ENCODE measurements at places on chromosomes 5 and 9.

- DNase-seq: no peak
Measured at GRCh38 chr9:134550584-134550983, 91.0 kb upstream of the COL5A1 start.

DNA sequence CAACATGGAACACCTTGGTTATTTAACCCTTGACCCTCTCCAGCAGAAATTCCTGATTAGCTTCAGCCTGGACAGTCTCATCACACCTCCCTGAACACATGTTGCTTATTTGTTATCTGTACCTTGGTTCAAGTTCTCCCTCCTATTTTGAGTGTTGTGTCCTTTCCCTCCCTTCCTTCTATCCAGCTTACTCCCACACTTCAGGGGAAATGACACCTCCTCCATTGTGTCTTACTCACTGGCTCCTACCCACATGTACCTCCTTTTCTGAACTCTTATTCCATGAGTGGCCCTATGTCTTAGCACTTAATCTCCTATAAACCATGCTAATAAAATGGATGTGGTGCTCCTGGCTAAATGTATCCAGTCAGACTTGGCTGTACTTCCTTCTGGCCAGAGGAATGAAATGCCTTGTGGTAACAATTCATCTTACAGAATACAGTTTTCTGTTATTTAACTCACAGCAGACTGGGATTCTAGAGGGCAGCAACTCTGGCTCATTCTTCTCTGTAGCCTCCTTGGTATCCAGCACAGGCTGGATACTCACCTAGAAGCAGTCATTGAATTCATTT is 11.2 kb downstream of the LIX1 start:
- DNase-seq: no peak

DNA sequence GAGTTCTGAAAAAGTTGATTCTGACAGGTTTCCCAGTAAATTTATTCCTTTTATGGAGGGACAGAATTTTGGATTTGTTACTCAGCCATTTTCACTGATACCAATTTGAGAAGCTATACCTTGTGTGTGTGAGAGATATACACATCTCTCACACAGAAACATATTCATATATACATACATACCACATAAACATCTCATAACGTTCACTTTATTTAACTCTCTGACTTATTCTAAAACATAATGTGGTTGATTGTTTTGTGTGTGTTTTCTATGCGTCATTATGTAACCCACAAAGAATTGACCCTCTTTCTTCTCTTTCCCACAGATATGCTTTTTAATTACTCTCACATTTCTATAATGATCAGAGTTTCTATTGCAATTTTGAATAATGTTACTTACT is 570.8 kb upstream of the TLE4 start:
- DNase-seq: no peak

- no peak for DNase-seq
Measured at GRCh38 chr5:11126844-11127243, 365.8 kb upstream of the DAP start.

DNA sequence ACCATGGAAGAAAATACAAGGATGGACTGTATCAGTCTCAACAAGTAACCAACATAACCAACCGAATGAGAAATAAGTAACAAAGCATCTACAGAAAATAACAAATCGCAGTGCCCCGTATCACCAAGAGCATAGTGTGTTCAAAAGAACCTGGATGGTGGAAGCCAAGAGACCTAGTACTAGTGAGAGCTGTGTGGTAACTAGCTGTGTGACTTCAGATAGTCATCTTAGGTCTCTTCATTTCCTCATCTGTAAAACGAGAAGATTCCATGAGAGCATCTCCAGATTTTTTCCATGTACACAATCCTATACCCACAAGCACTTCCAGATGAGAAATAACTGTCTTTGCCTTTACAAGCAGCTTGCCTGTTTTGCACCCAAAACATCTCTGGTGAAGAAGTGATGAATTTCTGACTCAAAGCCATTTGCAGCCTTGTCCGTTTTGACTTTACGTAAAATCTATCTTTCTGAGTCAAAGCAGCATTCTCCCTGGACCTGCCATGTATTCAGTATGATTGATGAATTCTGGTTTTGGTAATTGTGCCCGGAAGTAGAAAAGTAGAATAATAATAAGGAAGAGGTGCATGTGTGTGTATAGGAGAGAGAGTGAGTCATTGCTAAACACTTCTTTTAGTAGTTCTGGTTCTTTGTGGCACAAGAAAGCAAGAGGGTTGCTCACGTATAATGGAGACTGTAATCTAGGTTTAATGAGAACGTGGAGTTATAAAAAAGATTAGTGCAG is 41.0 kb downstream of the AOPEP start:
- no peak for DNase-seq
